ENCODE measurements at places on chromosomes 6 and 20.

DNA sequence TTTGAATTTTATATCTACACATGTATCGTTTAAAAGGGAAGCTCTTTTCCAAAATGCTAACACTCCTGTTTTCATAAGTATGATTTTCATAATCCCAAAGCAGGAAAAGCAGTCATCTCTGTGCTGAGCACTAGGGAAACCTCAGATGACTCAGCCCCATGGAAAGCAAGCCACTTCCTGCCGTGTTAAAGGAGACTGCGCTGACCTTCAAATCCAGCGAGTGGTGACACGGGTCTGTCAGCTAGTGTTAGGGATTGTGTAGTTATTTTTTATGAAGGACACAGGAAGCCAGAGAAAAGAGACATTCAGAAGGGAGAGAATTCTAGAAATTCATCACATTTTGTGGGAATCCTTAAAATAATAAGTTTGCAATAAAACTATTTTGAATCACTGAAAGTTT lies 57.0 kb upstream of the CD93 start:
- no peak for DNase-seq

DNA sequence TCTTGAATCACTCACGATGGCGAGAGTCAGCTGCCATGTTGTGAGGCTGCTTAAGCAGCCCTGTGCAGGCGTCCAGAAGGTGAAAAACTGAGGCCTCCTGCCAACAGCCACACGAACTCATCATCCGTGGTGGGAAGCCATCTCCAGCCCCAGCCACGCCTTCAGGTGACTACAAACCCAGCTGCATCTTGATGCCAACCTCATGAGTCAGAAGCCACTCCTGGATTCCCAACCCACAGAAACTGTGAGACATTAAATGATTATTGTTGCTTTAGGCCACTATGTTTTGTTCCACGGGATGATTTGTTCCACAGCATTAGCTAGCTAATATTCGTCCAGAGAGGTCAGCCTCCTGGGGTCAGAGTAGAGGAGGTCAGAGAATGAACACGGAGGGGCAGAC lies 80.5 kb downstream of the SNX5 start:
- DNase-seq = no peak

DNA sequence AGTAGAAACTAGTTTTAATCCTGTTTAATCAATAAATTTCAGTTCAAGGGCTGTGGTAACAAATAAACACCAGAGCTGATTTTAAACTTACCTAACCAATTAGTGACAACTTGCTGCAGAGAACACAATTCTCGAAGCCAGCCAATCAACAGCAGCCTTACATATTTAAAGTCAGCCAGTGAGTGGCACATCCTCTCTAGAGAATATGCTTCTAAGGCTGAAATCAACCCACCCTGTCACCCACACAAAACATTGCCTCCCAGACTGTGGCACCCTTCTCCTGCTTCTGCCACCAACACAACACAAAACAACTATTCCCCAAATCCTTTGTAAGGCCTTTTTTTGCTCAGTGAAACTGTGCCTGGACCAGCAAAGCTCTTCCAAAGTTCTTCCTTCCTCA lies 306.0 kb downstream of the EYA4 start:
- no peak for DNase-seq

DNA sequence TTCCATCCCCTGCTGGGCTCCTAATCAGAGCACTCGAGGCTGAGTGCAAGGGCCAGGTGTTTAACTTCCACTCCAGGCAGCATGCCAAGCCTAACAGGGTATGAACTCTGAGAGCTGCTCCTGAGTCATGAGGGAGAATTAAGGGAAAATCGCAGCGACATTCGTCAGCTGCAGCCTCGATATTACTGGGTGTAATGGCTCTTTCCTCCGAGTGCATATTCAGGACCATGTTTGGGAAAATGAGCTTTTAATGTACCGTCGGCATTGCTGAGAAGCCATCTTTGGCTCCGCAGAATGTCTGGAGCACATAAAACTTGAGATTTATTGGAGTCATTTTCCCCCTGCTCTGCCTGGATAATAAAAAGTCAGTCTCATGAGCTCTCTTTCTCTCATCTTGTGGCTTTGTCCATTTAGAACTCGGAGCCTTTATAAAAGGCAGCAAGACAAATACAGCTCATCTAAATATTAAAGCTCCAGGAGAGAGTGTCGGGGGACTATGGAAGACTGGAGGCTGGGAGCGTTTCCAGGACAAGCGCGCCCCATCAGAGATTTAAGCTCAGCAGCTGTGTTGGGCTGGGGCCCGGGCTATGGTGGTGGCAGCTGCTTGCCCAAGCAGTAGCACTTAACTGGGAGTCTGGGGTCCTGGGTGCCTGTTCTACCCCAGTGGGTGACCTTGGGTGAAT lies 103.7 kb downstream of the TOX2 start:
- no peak for DNase-seq

DNA sequence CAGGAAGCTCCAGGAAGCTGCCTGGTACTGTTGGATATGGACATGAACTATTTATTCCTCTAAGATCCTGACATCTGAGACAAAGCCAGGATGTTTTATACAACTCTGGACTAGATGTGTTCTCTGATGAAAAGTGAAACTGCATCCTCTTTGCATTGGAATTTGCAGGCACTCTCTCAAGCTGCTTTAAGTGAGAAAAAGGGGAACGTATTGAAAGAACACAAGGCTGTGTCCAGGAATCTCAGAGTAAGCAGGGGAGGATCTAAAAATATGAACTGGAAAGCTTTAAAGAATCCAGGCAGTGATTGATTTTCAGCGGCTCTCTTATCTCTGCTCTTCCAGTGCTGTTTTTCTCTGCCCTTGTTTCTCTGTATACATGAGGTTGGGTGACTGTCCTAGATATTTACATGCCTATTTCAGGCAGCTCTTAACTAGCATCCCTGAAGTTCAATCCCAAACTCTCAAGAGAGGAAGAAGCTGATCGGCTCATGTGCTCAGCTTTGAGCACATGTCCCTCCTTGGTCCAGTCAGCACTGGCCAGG lies 193.8 kb downstream of the PLCB4 start:
- DNase-seq = no peak

DNA sequence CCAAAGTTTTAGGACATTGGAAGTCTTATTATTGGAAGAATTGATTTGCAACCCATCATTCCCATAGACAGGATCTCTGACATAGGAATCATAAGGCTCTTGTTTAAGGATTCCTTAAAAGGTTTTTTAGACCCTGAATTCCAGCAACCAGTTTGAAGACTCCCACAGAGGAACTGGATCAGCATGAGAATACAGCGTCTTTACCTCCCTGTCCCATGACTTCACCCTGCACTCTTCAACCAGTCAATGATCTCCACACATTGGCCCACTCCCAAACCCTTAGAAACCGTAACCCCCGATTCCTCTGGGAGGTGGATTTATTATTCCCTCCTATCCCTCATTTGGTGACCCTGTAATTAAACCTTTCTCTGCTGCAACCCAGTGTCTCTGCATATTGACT lies 150.7 kb upstream of the PLCB4 start:
- DNase-seq = no peak

GRCh38 chr6:14454473-14454775 lies 336.9 kb downstream of the CD83 start:
- DNase-seq = no peak

DNA sequence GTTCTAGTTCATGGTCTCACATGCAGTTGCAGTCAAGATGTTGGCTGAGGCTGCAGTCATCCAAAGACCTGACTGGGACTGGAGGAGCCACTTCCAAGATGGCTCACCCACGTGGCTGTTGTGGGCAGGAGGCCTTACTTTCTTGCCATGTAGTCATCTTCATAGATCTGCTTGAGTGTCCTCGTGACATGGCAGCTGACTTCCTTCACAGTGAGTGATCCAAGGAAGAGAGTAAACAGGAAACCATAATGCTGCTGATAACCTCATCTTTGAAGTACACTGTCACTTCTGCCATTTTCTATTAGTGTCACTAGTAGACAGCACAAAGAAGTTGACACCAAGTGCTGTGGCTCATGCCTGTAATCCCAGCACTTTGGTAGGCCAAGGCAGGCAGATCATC lies 40.1 kb upstream of the AKIRIN2 start:
- DNase-seq = no peak

DNA sequence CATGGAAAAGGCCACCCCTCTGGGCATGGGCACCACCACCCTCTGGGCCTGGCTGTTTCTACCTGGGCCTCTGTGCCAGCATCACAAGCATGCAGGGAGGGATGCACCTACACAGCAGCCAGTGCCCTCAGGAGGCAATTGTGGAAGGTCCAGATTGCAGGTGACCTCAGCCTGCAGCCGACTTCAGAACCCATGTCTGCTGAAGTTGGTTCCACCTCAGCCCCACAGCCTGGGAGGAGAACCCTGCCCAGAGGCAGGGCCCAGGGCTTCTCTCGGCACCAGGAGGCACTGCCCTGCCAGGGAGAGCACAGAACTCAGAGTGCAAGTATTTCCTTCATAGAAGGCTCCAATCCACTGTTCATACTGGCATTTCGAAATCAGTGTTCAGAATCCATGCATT lies 149.8 kb downstream of the TTLL2 start:
- DNase-seq = no peak

GRCh38 chr20:14521436-14521835 lies 184.0 kb upstream of the FLRT3 start:
- no peak for DNase-seq

- DNase-seq = no peak
Observed at GRCh38 chr20:8854571-8854970, 214.3 kb upstream of the PLCB4 start.

DNA sequence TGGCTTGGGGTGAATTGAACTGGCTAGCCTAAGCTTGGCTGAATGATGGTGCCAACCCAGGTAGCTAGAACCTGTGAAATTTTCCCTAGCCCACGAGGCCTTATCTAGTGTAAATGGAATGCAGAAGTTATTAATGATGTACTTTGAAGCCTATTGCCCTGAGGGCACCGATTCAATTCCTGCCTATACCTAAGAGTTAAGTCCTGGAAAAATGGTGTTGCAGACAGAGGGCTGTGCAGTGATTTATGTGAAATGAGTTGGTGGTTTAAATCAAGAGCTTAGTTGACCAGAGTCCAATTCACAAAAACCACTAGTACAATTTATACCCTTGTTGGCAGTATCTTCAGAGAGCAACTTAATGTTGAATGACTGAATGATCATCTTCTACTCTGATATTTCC lies 373.8 kb upstream of the JAG1 start:
- no peak for DNase-seq

- DNase-seq = no peak
Observed at GRCh38 chr20:44228465-44229258, 18.1 kb upstream of the OSER1 start.

DNA sequence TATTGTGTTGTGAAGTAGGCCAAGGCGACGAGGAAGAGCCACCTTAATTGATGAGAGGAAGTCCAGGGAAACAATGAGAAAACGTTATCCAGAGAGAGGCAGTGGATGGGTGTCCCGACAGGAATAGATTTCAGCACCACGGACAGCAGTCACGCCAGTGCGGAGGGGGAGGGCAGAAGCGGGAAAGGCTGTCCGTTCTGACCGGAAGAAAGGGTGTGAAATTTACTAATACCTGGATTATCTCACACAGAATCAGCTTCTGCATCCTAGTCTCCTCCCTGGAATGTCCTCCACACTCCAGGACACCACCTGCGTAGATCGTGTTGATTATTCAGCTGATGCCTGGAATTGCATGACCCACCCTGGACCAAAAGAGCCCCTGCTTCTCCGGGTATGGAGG lies 7.4 kb upstream of the BPIFA3 start:
- no peak for DNase-seq
